ENCODE measurements at places on chromosomes 16 and 17. TPM values are rescaled to one million over a fixed set of nuclear protein-coding genes. Genes with fewer than 3 reads are reported as not detected.
A peak's percentile ranks its signal among the peaks of the same experiment; 100 is the strongest.

DNA sequence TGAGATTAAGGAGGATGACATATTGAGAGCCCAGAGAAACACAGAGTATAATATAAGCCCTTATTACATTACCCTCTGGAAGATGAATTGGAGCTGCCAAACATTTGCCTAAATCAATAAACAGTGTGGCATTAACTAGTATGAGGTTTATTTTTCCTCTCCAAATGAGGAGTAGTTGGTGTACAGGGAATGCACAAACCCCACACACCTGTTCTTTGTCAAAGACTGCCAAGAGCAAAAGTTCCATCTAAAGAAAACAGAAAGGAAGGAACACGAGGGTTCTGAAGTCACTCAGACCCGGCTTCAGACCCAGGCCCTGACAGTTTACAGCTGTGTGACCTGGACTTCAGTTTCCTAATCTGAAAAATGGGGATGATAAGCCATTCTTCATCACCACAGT is 138.1 kb downstream of the SHISA9 start:
- DNase-seq, result no peak

- no peak for DNase-seq
Observed at GRCh38 chr17:56031636-56032035, 121.6 kb upstream of the ANKFN1 start.

USP6 gene
- not detected for total RNA-seq

- no peak for DNase-seq
Observed at GRCh38 chr17:61362396-61362795, 37.2 kb upstream of the TBX2 start.

DNA sequence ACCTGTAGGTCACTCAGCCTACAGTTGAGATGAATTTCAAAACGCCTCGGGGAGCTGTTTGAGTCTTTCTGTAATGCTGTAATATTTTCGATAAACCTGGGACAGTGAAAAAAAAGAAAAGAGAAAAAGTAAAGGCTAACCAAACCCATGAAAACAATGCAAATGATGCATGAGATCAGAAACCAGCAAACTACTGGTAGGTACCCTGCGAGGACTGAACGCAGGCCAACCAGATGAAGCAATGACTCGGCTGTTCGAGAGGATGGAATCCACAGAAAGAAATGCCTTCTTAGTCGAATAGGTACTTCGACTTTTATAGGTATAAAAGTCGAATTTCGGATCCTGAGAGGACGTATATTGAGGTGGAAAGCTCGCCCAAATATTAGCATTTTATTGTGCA is 509 bp upstream of the ATAD5 start:
- DNase-seq, result peak; percentile 11

DNA sequence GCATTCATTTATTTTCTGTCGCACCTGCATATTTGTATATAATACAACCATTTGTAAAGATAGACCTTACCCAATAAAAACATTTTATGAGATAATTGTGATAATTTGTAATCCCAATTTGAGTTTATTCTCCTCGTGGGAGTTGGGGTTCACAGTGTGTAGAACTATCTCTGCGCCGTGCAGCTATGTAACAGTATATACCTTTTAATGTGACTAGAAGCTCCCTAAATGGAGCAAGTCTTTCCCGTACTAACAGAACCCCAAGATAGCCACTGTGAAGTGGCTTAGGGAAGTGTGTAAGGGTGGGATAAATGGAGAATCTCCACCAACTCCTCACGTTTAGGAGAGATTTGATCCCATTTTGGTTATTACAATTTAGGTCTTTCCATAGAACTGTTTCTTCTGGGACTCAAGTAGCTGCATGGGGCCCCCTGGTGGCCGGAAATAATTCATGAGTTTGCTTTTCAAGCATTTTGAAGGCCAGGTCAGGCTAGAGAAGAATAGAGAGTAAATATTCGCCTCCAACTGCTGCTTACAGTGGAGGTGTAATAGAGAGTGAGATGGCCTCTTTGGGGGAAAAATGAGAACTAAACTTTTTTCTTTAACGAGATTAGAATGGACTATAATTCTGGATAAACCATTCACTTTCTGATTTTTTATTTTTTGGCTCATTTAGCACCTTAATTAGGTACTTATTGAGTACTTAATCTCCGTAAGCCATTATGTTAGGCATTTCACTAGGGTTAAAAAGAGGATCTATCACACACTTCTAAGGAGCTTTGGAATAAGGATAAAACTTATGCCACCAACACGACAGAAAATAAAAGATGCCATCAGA is 4.5 kb downstream of the TMEM100 start:
- peak; percentile 33 for DNase-seq

- DNase-seq, result no peak
Observed at GRCh38 chr16:31192856-31193642, 9.5 kb downstream of the PYCARD start.

REXO5 gene
- total RNA-seq, result 4.7 TPM

DNA sequence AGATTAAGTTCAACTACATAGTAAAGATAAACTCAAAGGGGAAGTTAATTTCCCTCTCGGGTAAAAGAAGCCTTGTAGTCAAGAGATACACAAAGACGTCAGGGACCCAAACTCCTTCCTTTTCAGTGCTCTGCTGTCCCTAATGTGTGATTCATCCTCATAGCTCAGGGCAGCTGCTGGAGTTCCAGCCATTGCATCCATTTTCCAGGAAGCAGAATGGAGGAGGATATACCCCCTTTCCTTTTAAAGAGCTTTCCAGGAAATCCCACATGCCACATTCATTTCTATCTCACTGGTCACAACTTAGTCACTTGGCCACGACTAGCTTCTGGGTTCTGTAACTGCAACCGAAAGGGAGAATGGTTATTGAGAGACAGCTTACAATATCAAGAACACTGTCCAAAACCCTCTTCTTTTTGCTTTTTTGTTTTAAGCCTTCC is 95.3 kb downstream of the SOCS1 start:
- DNase-seq, result no peak

GRCh38 chr16:15963307-15963910 is 14.0 kb downstream of the ABCC1 start:
- no peak for DNase-seq

- no peak for DNase-seq
Observed at GRCh38 chr17:44828919-44829522, 1.1 kb downstream of the GJC1 start.
